CD4-positive, alpha-beta T cell treated with Interleukin-10 for 1 hour (primary cell): ENCODE measurements at places on chromosomes 7 and 10.

- no peak for DNase-seq
These were observed 6.9 kb upstream of the AOC1 start for GRCh38 chr7:150845421-150845861.

DNA sequence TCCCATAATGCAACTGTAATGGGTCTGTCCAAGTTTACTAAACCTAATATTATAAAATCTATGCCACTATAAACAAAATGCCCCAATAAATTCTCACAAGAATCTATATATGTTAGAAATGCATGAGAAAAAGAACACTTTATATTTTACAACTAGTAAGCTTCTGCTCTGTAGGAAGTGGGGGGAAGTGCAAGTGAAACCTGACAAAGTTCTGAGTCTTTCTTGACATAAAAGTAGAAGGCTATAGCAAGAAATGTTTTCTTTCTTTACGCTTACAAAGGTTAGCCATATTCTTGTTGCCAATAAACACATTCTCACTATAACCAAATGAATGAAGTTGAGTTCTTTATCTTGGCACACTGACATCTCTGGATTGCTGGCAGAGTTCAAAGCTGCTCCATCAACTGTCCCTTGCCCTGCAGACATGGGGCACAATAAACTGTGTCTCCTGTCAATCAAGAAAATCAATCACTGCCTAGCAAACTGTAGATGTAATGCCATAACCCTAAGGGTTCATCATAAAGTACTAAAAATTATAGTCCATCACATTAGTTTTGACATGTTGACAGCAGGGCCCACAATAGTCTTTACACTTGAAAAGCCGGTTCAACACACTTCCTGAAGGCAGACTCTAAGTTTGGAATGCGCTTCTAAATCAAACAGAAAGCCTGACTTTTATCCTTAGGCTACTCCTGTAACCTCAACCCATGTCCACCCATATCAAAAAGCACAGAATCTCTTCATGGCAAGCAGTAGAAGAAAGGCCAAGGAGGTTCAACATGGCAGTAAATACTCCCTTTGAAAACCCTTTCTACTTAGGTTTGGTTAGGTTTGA lies 58.6 kb downstream of the TPK1 start:
- DNase-seq = no peak

- DNase-seq = no peak
These were observed 70.2 kb downstream of the NOC3L start for GRCh38 chr10:94292434-94293090.

- no peak for DNase-seq
These were observed 867.3 kb upstream of the AUTS2 start for GRCh38 chr7:68730964-68731363.

- DNase-seq = no peak
These were observed 12.0 kb downstream of the CACUL1 start for GRCh38 chr10:118742782-118743181.

- no peak for DNase-seq
These were observed 221.5 kb upstream of the AOAH start for GRCh38 chr7:36945612-36946400.

GRCh38 chr7:77727936-77728701 lies 31.9 kb downstream of the RSBN1L start:
- peak; percentile 10 for DNase-seq

DNA sequence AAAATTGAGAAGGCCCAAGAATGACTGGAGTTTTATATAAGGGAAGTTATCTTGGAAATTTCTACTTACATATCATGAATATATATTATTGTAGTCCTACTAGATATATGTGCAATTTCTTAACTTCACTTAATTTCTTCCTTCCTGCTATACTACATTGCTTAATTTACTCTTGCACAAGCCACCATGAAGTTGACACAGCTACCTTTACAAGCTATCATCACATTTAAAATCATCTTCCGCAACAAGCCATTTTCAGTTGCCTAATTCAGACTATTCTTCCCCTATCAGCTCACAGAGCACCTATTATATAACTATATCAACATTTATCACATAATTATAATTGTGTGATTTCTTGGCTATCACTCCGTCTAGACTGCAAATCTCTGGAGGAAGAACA lies 418.4 kb downstream of the PARD3 start:
- DNase-seq = no peak

DNA sequence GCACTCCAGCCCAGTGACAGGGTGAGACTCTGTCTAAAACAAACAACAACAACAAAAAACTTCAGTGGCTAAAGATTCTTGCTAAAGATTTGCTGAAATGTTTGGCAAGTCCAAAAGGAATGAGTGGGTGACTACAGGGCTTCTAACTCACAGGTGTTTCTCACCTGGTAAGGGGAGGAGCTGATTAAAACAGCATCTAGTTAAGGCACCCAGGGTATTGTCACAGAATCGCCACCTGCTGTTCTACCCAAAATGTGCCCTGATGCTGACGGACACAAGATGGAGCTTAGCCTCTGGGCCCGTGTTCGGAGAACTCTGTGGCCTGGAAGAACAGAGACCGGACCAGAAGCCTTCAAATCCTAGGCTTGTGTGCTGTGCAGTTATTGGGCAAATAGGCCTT lies 336.0 kb upstream of the GALNT17 start:
- no peak for DNase-seq

DNA sequence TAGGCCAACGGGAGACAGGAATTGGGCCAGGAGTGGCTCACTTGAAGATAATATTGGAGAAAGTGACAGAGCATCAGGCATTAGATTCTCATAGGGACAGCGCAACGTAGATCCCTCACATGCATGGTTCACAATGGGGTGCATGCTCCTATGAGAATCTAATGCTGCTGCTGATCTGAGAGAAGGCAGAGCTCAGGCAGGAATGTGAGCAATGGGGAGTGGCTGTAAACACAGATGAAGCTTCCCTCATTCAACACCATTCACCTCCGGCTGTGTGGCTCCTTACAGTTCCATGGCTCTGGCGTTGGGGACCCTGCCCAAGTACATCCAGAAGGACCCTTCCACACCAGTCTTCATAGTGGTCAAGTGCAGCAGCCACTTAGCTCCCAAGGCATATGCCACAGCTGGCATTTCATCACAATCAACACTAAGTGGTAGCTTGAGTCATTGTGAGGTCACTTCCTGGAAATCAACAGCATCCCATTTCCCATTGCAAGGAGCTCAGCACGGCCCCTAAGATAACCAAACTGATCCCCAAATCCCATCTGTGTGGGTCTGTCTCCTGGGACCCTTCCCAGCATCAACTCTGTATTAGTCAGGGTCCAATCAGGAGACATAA lies 174.5 kb downstream of the TPST1 start:
- DNase-seq = no peak

- no peak for DNase-seq
These were observed 299.9 kb upstream of the HABP2 start for GRCh38 chr10:113252650-113253618.

DNA sequence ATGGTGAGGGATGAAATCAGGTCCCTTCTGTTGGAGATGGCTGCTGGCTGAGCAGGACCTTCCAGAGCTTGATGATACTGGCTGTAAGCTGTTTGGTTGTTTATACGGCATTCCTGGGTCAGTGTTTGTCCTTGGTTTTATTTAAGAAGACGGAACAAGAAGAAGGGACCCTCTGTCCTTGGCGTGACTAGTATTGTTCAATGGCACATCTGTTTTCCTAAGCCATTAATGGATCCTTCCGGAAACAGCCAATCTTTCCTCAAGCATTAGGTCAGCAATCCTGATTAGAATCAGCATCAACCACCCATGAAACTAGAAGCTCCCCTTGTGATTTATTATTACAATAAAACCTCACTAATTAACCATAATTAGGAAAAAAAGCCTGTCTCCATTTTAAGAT lies 128.7 kb upstream of the KIAA1217 start:
- DNase-seq = no peak

DNA sequence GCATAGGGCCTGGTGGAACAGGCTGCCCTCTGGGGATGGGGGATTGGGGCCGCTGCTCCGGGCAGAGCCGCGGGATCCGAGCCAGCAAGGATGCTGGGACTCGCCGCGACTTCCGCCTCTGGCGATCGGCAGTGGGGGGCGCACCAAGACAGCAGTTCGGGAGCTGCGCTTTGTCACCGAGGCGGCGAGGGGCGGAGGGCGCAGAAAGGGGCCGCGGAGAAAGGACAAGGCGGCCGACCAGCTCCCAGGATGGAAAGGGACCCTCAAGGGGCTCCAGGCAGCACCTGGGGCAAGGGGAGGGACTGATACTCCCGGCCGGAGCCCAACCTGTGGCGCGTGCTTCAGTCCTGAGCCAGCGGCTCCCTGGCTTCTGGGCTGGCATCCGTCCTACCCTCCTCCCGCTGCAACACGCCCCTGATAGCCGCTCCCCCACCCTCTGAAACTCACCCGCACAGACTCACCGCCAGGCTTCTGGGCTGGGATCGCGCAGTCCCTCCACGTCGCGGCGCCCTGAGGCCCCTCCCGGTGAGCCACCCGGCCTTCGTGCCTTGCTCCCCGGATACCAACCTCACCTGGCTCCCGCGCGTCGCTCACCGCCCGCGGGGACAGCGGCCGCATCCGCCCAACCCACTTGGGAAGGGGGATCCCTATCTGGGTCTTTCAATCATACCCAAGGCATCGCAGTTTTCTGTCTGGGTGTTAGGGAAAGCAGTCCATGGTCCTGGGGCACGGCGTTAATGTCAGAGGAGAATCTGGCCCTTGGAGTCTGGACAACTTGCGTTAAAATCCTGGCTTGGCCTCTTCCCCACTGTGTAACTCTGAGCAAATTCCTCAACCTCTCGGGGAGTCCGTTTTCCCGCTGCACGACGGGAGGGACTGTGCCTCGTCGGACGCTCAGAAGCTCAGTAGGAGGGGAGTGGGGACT lies 7.0 kb upstream of the EVX1 start:
- DNase-seq = no peak

DNA sequence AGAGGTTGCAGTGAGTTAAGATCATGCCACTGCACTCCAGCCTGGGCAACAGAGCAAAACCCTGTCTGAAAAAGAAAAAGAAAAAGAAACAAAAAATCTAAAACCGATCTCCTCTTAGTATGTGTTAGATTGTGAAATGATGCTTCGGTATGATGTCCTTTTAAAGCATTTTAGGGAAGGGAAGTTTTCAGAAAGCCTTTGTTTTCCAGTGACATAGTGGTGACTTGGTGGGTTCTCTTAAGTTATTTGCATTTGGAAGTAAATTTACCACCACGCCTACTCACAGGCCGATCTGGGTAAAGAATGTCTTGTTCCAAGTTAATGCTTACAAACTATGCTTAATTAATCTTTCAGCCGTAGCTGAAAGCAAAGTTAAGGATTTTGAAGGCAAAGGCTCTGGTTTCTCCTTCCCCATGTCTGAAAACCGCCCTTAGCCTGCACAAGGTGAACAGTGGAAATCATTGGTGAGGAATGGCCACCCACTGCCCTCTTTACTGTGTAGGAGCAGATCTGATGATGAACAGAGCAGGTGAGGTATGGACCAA lies 10.7 kb downstream of the MTURN start:
- DNase-seq = no peak

GRCh38 chr7:1597066-1597760 lies 27.4 kb upstream of the PSMG3 start:
- no peak for DNase-seq
